ENCODE measurements at places on chromosomes 13 and 19.

GRCh38 chr19:46366620-46367292, 19.9 kb downstream of the PPP5C start:
- no peak for DNase-seq

- no peak for DNase-seq
These were observed at the start of gene CLC for GRCh38 chr19:39737891-39738290. CLC (minus strand) TSS chr19:39738029; CDS start chr19:39737952, 77 bp downstream.

- DNase-seq, result no peak
These were observed 2.1 kb downstream of the PLEKHF1 start for GRCh38 chr19:29667387-29667783.

DNA sequence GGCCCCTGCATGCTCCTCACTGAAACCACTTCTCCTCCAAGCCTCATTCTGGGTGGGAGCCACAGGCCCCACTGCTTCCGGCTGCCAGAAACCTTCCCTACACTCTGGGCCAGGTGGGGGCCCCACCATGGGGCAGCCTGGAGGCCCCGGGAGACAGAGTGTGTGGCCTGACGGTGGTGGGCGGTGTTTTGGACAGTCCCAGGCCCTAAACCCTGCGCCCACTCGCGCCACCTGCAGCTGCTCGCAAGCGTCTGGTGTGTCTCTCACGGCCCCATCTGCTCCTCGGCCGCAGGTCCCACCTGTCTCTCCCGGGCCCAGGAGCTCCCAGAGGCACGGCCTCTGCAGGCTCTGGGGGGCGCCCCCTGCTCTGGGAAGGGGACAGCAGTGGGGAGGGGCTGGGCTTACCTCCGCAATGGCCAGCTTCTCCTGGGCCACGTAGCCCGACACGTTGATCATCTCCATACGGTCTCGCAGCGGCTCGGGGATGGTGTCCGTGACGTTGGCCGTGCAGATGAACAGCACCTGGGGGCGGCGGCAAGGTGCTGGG, 5.6 kb downstream of the RPL36 start:
- no peak for DNase-seq

DNA sequence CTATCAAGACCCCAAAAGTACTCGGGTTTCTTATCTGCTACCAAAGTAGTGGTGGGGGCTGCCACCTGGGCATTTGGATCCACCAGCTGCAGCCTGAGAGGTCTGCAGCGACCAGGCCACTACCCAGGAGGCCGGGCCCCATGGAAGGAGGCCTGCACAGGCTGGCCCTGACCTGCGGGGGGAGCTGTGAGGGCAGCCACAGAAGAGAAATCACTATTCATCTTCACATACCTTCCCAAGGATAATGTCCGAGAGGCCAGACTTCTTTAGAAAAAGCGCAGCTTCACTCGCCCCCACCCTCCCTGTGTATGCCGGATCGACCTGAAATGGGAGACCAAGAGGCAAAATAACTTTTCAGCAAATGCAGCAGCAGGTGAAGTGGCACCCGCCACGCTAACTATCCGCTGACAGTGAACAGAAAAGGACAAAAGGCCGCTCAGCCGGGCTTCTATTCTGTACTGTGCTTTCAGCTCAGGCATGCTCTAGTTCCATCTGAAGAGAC, 30.1 kb downstream of the EPS15L1 start:
- no peak for DNase-seq

- no peak for DNase-seq
These were observed 72.8 kb downstream of the GNG7 start for GRCh38 chr19:2629491-2630351.

- no peak for DNase-seq
These were observed 67.9 kb downstream of the RAB20 start for GRCh38 chr13:110493613-110494012.
